ENCODE measurements at places on chromosomes 3 and 15. TPM values are rescaled to one million over a fixed set of nuclear protein-coding genes. Genes with fewer than 3 reads are reported as not detected.

Gene CLDN18
- not detected for total RNA-seq

Gene SLC22A14
- total RNA-seq: not detected

Gene ATP10A
- 8.0 TPM for total RNA-seq

Gene C15orf62
- 0.16 TPM for total RNA-seq

Gene STRIT1
- not detected for total RNA-seq

Measured in A549 treated with ZK216348 at 1 μM for 4 hours (cell line).